ENCODE measurements at places on chromosomes 4 and X. TPM values are rescaled to one million over a fixed set of nuclear protein-coding genes. Genes with fewer than 3 reads are reported as not detected.
A peak's percentile ranks its signal among the peaks of the same experiment; 100 is the strongest.

- H3K4me1 ChIP-seq, result no peaks in the 10 kb centered on the region
- no peak for DNase-seq
- H3K27ac ChIP-seq, result no peak overlapping the region
- H3K36me3 ChIP-seq, result no peaks in the 10 kb centered on the region
- H3K4me3 ChIP-seq, result no peak overlapping the region
These were observed 48.3 kb upstream of the NAP1L2 start for GRCh38 chrX:73262991-73263390.

GRCh38 chr4:152784490-152785350 is 5.0 kb downstream of the ARFIP1 start:
- H3K36me3 ChIP-seq, result no peaks in the 10 kb centered on the region
- no peak overlapping the region for H3K4me3 ChIP-seq
- no peak for DNase-seq
- H3K4me1 ChIP-seq, result peaks cover 6% of the 10 kb centered on the region
- no peaks in the 10 kb centered on the region for H3K27me3 ChIP-seq

Gene RAB9B
- 1.9 TPM for total RNA-seq

DNA sequence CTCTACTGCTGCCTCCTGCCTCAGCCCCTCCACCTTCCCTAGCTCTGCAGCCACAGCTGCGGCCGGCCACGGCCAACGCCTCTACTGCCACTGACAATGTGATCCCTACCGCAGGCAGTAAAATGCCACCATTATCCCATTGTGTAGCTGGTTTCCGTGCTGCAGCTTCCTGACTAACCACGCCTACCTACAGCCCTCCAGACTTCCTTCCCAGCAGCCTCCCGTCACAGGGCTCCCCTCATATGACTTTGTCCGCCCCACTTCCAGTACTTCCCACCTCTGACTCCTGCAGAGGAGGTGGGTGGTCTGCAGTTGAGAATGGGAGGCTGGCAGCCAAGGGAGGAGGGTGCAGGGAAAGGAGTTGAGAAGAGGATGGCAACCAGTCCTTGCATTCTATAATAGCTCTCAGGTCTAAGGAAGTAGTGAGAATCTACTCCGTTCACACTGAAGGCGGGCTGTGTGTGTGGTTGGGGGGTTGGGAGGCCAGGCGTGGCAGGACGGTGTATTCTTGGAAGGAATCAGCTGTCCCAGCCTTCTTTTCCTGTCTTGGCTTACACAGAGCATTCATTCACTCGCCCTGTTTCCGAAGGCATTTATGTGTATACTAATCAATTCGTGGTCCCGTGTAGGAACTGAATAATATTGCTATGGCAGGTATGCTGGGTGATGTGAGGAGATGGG is 33.1 kb upstream of the USP51 start:
- no peaks in the 10 kb centered on the region for H3K36me3 ChIP-seq
- peak overlapping the region; percentile 9 for H3K4me3 ChIP-seq
- H3K4me1 ChIP-seq, result no peaks in the 10 kb centered on the region
- no peak overlapping the region for H3K27ac ChIP-seq
- DNase-seq, result no peak

DNA sequence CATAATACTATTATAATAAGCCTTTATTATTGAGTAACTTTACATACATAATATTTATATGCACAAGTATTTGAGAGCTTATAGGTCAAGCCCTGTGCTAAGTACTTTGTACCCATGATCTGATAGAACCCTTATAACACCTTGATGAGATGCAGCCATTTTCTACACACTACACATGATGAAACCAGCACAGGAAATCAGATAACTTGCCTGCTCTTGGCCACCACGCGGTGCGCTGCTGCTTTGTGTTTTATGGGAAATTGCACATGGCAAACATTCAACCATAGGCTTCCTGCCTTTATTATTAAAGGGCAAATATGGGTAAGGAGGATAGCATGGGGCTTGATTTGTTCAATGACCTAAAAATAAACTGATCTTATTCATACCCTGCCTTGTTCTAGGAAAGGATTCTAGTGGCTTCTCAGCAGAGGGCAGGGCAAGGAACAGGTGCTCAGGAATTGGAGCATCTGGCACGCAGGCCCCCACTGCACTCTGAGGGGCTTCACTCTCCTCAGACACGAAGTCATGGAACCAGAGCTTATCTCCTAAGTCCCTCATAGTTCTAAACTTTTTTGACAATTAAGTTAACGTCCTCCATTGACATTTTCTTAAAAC is 31.6 kb upstream of the NAP1L5 start:
- H3K27ac ChIP-seq, result no peak overlapping the region
- H3K27me3 ChIP-seq, result no peaks in the 10 kb centered on the region
- no peaks in the 10 kb centered on the region for H3K4me1 ChIP-seq
- H3K4me3 ChIP-seq, result no peak overlapping the region

DNA sequence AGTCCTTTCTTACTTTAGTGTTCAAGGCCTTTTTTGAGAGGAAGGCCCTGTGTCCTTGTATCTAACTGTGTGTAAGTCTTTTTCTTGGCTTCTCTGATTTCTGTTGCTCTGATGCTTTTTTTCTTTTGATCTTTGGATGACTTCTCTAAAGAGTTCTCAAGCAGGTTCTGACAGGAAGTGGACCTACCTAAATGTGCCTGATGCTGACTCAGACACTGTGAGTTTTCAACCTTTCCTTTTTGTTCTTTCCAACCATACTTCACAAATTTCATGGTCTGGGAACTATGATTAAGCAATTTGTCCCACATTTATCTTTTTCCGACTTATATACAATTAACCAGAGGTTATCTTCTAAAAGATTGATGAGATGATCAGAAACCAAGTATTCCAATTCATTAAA is 96.5 kb downstream of the SYTL5 start:
- no peak overlapping the region for H3K27ac ChIP-seq
- H3K4me1 ChIP-seq, result no peaks in the 10 kb centered on the region
- H3K4me3 ChIP-seq, result no peak overlapping the region
- H3K27me3 ChIP-seq, result no peaks in the 10 kb centered on the region
- DNase-seq, result no peak

GRCh38 chrX:1483843-1484637 is 31.3 kb upstream of the ASMTL start:
- H3K4me3 ChIP-seq, result no peak overlapping the region
- no peaks in the 10 kb centered on the region for H3K36me3 ChIP-seq
- peaks cover 21% of the 10 kb centered on the region for H3K27me3 ChIP-seq
- H3K4me1 ChIP-seq, result no peaks in the 10 kb centered on the region

DNA sequence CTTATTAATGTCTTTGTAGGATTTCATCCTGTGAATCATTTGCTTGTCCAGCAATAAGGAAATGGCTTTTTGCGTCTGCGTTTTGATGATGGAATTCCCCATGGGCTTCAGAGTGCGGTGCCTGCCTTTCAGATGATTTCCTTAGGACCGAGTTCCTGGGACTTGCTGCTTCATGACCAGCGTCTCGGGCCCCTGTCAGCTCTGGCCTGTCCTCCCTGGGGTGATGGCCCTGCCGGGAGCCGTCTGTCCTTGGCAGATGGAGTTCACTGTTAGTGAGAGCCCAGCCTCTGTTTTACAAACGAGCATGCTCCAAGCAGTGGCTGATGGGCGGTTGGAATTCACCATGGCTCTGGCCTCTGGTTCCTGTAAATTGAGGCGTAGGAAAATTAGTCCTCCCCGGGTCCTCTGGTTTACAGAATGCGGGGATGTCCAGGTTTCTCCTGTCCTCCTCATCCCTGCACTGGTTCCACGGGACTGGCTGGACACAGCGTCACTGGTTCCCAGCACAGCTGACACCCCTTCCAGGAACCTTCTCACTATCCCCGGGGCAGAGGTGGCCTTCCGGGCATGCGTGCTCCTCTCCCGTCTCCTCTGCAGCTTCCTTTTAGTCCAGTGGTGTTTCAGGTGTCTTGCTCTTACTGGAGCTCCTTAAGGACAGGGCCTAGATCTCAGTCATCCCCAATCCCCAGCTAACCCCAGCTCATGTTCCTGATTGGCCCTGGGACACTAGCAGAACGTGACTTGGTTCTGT is 34.9 kb downstream of the TBC1D14 start:
- no peaks in the 10 kb centered on the region for H3K36me3 ChIP-seq
- H3K27ac ChIP-seq, result peak overlapping the region; percentile 25
- H3K27me3 ChIP-seq, result no peaks in the 10 kb centered on the region
- peaks cover 9% of the 10 kb centered on the region for H3K4me1 ChIP-seq
- H3K4me3 ChIP-seq, result no peak overlapping the region

DNA sequence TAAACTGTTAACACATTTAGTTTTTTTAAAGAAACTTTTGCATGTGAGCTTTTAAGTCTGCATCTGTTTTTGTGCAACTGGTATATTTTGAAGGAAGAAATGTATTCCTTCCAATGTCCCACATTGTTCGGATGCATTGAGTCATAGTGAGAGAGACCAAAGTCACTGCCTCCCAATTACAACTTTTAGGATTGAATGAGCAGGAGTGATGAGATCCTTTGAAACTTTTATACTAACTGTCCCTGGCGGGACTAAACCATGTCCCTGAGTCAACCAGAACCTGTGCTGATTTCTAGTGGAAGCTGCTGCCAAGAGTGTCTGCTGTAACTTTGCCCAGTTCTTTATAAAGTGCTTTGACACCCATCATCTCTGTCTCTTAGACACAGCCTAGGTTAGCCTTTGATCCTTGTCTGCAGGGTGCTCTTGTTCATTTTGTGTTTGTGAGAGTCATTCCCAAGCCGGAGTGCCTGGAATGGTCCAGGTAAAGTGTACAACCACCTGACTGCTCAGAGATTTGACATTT is 122.7 kb downstream of the ZNF518B start:
- H3K36me3 ChIP-seq, result no peaks in the 10 kb centered on the region
- H3K27me3 ChIP-seq, result no peaks in the 10 kb centered on the region
- H3K4me3 ChIP-seq, result no peak overlapping the region
- no peak overlapping the region for H3K27ac ChIP-seq

Gene ERCC6L
- total RNA-seq, result not detected

- H3K4me3 ChIP-seq, result no peak overlapping the region
- no peak for DNase-seq
- no peak overlapping the region for H3K27ac ChIP-seq
- no peaks in the 10 kb centered on the region for H3K27me3 ChIP-seq
- H3K36me3 ChIP-seq, result no peaks in the 10 kb centered on the region
These were observed 324.1 kb upstream of the EMCN start for GRCh38 chr4:100841911-100842310.

Gene STAG2
- 83.2 TPM for total RNA-seq

DNA sequence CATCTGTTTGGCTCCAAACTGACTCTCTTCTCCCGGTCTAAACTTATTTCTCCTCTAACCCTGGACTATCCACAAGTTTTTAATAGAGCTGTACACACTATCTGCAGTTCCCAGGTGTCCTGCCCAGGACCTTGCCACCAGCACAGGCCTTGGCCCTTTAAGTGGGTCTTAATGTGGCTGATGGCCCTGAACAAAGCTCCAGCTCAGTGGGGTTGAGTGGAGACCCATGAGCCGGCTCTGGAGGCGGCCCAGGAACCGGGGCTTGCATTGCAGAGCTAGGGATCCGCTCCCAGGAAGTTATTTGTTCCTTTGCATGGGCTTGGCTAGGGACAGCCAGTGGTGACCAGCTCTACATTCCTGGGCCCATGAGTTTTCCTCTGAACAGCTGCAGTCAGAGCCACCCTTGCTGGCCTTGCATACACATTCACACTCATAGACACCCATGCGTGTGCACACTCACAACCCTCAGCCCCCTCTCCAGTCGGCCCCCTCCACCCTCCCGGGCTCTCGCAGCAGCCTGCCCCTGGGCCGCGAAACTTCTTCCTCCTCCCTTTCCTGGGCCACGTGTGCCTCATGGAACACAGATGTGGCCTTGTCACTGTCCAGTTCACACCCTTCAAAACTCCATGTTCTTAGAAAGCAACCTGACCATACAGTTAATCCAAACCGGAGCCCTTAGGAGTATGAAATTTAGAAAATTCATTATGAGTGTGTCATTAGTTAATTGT is 58.2 kb downstream of the GPR143 start:
- no peak for DNase-seq
- no peaks in the 10 kb centered on the region for H3K36me3 ChIP-seq
- H3K4me1 ChIP-seq, result no peaks in the 10 kb centered on the region
- no peak overlapping the region for H3K4me3 ChIP-seq

DNA sequence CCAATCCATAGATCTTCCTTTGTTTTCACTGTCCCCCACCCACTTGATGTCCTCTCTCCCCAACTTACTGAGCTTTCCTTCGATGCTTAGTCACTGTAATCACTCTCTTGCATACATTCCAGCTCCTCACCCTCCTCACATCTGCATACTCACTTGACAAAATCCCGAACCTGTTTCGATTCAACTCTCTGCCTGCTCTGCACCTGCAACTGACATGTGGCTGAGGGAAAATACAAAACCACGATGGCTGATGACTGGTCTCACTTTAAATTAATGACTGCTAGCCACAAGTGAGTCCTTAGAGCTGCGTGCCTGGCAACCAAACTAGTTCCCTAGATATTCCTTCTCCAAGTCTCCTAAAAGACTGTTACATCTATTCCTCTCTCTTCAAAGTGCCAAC is 70.4 kb upstream of the FHL1 start:
- no peak for DNase-seq
- H3K27ac ChIP-seq, result no peak overlapping the region
- H3K4me3 ChIP-seq, result no peak overlapping the region
- no peaks in the 10 kb centered on the region for H3K36me3 ChIP-seq
- H3K27me3 ChIP-seq, result peaks cover 35% of the 10 kb centered on the region

- no peak for DNase-seq
- H3K36me3 ChIP-seq, result no peaks in the 10 kb centered on the region
- no peak overlapping the region for H3K27ac ChIP-seq
These were observed 3.8 kb downstream of the TET2 start for GRCh38 chr4:105150503-105150902.

Gene KLF8
- 27.4 TPM for total RNA-seq

Gene FAM47B
- total RNA-seq, result not detected

DNA sequence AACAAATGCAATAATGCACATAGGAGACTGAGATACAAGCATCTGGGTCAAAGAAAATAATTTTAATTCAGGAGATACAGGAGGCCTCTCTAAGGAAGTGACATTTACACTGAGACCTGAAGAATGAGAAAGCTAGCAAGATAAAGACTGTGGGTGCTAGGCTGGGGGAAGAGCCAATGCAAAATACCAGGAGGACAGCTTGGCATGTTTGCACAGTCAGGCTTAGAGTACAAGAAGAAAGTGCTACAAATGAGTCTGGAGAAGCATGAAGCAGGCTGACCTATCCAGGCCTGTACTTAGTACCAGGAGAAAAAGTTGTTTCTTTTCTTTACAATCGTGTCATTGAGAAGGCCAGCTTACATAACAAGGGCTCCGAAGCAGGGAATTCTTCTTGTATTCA is 56.9 kb downstream of the GABRB1 start:
- H3K4me1 ChIP-seq, result no peaks in the 10 kb centered on the region
- no peak for DNase-seq
- no peak overlapping the region for H3K4me3 ChIP-seq
- H3K36me3 ChIP-seq, result no peaks in the 10 kb centered on the region
- H3K27ac ChIP-seq, result no peak overlapping the region

DNA sequence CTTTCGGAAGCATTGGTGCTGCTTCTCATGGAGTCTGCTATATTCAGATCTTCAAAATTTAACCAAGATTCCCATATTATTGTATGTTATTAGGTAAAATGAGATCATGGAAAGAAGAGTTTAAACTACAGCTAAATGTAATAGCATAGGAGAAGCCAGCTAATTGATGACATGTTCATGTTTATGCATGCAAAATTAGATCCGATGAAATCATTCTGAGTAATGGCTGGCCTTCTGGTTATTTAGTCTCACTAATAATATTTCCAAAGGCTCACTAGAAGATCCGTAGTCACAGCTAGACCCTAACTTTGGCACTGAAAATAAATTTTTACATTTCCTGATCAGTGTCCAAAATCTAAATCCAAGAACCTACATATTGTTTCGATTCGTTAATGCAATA is 19.8 kb upstream of the PHKA2 start:
- no peak overlapping the region for H3K4me3 ChIP-seq
- no peaks in the 10 kb centered on the region for H3K4me1 ChIP-seq
- H3K27ac ChIP-seq, result no peak overlapping the region

Data from breast epithelium (tissue), 4 donors.